Stimulated activated CD4-positive, alpha-beta T cell treated with anti-CD3 and anti-CD28 coated beads, Interleukin-2, amount 100 ng/mL, for 48 hours (primary cell): ENCODE measurements at places on chromosomes 6 and 20.

- DNase-seq, result no peak
Measured at GRCh38 chr6:155170519-155170918, 93.3 kb upstream of the CLDN20 start.

DNA sequence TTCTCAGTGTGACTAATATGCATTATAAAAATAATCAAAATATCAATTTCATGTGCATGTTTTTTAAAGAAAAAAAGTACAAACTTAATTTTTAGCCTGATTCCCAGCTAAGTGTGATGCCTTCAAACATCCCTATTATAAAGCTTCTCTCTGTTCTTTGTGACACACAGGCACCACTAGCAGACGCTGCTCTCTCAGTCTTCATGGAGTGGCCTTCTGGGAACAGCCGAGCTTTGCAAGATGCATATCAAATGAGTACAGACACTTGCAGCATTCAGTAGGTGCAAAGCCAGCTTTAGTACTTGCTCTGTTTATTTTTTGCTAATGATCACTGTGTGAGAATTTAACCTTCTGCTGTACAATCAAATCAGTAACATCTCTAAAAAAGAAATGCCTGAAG lies 340.0 kb downstream of the ADGRB3 start:
- DNase-seq, result no peak

- no peak for DNase-seq
Measured at GRCh38 chr6:26064619-26065257, 22.5 kb upstream of the HFE start.

- no peak for DNase-seq
Measured at GRCh38 chr6:56513631-56514030, 129.1 kb downstream of the DST start.

DNA sequence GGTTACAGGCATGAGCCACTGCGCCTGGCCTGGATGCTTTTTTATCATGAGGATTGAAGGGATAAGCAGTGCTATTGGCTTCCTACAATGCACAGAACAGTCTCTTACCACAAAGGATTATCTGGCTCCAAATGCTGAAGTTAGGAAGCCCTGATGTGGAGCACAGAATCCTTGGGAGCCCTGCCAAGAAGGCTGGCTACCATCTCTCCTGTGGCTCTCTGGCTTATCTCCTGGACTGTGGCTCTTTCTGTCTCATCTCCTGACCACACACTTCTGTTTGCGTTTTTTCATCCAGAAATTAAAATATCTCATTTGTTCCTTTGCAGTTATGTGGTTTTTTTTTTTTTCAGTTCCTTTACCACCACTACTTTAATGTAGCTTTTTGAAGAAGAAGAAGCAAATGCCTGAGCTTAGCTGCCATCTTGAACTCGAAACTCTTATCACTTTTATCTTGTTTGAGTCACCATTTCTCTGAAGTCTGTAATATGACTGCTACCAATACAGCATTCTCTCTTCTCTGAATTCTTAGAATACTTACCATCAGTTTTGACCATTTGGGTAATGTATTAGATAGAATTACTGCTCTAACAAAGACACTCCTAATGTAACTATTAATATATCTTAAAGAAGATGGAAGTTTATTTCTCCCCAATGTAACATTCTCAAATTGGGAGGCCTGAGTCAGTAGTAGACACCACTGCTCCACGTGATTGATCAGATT lies 1044.7 kb downstream of the KIF16B start:
- DNase-seq, result no peak

GRCh38 chr6:25062070-25062811 lies 126.5 kb upstream of the RIPOR2 start:
- DNase-seq, result no peak

DNA sequence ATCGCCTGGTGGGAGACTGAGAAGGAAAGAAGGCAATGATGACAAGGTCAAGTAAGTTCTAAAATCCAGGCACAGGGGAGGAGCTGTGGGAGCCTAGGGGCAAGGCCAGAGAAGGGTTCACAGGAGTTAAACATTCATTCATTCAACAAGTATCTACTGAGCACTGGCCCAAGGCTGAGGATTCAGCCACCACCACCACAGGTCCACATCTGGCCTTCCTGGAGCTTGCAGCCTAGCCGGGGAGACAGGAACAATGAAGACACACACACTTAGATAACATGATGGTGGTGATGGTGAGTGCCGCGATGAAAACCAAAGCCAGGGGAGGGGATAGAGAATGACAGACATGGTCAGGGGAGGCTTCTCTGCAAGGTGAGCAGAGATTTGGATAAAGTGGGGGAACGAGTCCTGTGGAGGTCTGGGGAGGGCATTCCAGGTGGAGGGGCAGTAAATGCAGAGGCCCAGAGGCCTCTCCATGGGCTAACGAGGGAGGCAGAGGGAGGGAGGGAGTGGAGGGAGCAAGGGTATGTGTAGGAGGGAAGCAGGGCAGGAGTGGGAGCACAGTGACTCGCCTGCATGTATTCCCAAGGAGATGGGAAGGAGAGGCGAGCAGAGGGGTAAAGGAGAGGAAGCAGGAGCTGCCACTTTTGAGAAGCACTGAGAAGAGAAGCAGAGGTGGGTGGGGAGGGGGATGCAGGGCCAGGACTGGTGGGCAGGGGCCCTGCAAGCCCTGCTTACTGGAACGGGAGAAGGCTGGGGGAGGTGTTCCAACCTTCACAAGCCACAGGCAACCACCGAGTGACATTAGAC lies 10.5 kb upstream of the RSPO4 start:
- DNase-seq, result no peak

GRCh38 chr20:59807909-59808728 lies 125.3 kb downstream of the SYCP2 start:
- no peak for DNase-seq

DNA sequence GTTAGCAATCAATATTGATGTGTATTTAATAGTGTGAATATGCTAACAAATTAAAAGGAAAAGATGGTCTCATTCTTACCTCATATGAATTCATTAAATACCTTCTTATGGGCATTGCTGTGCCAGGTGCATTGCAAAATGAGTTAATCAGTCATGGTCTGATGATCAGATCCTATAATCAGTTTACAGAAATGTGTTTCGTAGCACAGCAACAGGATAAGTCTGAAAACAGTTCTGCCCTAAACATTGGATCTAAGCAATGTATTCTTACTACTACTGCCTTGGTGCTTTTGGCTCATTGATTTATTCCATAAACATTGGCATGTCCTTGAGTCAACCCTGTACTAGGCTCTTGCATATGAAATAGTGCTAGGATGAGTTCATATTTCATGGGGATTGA lies 417.0 kb upstream of the JAG1 start:
- no peak for DNase-seq

GRCh38 chr6:20148433-20148832 lies 63.8 kb downstream of the MBOAT1 start:
- DNase-seq, result no peak

- no peak for DNase-seq
Measured at GRCh38 chr20:24079661-24080412, 91.3 kb upstream of the GGTLC1 start.

DNA sequence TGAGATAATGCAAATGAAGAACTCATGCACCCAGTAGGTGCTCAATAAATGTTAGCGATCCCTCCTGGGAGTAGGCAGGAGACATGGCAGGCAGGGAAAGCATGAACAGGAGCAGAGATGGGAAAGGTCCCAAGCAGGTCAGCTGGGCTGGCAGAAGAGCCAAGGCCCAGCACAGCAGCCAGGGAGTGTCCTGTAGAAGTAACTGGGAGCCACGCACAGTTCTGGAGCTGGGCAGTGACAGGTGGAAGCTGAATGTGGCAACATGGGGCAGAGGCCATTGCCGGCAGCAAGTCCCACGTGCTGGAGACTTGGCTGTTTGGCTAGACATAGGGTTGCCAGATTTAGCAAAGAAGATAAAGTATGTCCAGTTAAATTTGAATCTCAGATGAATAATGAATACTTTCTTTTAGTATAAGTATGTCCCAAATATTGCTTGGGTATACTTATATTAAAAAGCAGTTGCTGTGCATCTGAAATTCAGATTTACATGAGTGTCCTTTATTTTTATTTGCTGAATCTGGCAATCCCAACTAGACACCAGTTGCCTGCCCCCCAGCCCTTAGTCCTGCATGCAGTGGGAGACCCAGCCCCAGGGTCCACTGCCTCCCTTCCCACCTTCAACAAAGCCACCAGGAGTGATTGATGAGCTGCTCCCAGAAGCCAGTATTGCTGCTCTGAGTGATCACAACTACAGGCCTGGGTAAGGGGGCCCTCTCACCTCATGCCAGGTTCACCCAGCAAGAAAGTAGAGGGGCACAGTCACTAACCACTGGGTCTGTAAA lies 3.7 kb upstream of the LPIN3 start:
- no peak for DNase-seq

DNA sequence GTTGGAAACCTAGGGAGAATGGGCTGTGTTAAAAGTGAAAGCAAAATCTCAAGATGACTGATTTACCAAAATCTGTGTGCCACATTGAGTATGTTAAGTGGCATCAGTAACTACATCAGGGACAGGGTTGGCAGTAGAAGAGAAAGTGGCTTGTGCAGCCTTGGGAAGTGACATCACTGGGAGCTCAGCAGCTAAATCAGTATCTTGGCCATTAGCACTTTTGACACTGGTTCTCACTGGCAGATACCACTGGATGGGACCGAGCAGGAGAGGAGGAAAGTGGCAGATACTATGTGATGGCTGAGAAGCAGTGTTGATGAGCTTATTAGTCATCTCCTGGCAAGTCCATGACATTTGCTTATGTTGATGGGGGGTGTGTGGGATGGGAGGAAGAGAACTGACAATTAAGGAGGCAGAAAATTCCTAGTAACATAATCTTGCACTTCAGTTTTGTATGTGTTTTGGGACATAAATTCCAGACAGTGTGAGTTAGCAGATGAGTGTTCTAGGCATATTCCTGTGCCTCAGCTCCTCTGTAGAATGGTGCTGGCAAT lies 322.2 kb downstream of the SOX4 start:
- no peak for DNase-seq

DNA sequence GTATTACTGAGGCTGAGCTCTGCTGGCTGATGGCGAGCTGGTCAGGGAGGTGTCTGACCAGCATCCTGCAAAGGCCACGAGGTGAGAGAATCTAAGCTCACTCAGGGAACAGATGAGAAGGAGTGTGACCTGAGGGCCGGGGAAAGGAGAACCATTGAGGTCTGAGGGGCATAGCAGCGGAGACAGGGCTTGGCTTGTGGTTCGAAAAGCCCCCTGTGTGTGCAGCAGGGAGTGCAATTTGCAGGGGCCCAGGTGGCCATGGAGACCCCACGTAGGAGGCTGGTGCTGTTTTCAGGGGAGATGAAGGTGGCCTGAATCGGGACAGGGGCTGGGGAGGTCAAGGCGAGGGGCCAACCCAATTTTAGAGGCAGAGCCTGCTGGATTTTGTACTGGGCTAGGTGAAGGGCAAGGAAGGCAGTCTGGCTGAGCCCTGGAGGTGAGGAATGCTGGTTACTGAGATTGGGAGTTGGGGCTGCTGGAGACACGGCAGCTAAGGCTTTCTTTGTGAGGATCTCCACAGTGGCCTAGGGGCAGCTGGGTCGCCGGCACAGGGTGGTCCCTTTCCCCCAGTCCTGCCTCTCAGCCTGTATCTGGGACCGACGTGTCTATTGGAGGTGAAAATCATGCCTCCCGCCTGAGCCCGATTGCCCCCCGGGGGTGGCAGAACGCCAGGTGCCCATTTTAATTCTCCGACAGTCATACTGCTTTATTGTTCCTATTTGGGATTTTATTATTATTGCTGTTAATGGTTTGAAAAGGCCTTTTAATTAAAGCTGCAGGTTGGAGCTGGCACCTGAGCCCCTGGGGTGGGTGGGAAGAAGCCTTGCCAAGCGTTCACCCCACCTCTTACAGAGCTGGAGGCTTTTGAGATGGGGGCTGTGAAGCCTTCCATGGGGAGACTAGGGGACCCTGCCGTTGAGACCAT lies 28.4 kb downstream of the DLGAP4 start:
- DNase-seq, result no peak

- no peak for DNase-seq
Measured at GRCh38 chr6:129253727-129254126, 370.8 kb downstream of the LAMA2 start.

DNA sequence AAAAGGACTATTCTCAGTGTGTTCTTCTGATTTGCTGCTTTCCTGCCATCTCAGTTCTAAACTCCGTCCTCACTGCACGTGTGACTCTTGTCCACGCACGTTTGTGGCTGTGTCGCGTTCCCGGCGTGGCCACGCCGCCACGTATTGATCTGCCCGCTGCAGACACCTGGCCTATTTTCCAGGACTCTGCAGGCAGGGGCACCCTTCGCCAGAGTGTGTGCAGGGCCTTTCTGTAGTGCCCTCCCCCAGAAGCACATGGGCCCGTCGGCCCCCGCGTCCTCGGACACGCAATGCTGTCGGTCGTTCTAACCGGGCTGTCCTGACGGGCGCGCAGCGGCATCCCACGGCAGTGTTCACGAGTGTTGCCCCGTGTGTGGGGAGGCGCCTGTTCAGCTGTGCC lies 87.6 kb downstream of the YTHDF1 start:
- DNase-seq, result no peak

- DNase-seq, result no peak
Measured at GRCh38 chr6:15580326-15580725, 82.5 kb downstream of the DTNBP1 start.

DNA sequence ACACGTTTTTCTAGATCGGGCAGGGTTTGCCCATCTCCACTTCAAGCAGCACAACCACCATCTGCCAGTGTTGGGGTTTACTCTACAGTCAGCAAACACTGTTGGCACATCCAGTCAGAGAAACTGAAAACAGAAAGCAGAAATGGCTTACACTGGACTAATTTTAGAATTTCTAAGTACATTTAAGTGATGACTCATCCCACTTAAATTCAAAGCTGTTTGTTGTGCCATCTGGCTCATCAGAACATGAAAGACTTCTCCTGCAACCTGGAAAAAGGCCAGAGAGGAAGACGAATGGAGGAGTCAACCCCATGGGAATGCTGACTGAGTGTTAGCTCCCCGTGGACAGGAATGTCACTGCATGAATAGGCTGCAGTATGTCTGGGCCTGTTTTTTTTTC lies 21.8 kb downstream of the FAM209B start:
- DNase-seq, result no peak

- no peak for DNase-seq
Measured at GRCh38 chr6:134873500-134874388, 76.2 kb downstream of the ALDH8A1 start.

GRCh38 chr6:45424451-45424861 lies 46.7 kb upstream of the SUPT3H start:
- peak; percentile 34 for DNase-seq

- DNase-seq, result no peak
Measured at GRCh38 chr6:144327081-144327480, 41.9 kb downstream of the UTRN start.

DNA sequence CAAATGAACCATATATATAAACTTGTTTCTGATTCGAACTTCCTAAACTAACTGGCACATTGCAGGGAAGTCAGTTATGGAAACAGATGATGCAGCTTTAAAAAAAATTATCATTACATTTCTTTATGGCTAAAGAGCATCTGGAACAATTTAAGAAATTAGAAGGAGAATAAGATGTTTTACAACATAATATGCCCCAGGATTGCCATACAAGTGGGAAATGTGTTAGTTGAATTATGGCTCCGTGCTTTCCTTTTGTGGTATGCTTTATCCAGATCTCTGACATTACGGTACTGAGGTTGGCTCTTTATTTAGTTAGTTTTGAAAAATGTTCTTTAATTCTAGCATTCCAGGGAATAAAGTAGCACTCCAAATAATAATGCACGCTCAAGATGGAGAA lies 343.0 kb upstream of the ZFP64 start:
- no peak for DNase-seq
